ENCODE measurements at places on chromosomes 11 and 22.

DNA sequence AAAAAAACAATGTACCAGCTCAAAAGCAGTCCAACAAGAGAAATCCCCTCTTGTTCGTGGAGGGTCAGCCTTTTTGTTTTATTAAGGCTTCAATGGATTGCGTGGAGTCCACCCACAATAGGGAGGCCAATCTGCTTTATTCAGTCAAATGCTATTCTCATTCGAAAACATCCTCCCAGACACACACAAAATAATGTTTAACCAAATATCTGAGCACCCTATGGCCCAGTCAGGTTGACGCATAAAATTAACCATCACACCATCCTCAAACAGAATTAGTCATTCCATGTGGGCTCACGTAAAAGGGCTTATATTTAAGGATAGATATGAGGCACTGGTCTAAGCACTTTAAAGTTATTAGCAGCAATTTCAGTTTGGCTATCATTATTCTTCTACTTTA, 58.9 kb upstream of the DEUP1 start:
- DNase-seq: no peak

DNA sequence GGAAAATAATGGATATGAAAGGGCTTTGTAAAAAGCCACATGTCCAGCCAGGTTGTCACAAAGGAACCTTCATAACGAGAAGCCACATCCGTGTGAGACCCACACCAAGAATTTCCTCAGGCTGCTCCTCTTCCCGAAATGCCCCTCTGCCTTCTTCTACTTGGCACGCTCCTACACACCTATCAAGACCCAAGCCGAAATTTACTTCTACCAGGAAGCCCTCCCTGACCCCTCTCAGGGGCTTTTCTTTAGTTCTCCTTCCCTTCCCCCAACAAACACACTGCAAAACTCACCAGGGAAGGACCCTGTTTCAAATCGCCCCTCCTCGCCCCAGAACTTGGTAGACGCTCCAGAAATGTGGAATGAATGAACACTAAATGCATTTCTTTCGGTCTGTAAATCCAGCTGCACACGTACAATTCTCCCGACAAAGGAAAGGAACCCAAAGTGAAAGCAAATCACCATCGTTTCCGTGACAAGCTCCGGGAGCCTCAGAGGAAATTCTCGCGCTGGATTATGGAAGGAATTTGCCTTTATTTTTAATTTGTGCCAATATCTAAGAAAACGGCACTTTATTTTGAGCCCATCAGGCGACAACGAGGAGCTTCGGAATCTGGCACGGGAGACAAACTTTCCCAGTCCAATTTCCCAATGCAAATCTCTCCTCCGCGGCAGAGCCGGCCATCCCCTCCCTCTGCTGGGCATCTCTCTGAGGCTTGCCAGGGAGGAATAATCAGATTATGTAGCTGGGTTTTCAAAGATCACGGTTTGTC, 13.2 kb upstream of the SHISAL1 start:
- no peak for DNase-seq

- no peak for DNase-seq
Observed at GRCh38 chr22:23210428-23211170, 30.3 kb downstream of the BCR start.

DNA sequence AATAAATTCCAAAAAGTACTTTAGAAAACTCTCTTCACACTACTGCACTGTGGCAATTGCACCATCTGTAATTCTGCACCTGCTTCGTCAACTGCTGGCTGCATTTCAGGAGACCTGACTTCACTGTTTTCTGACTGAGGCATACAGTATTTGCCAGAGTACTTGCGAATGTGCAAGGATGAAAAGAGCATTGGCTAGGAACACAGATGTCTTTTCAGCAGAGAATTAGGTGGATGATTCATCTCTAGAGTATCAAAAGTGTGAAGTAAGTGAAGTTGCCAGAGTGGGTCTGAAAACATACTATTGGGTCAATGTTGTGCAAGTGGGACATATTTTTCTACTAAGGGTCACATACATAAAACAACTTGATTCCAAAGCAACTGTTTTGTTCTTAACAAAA, 427.5 kb upstream of the CCDC90B start:
- no peak for DNase-seq

Measured in inflammatory macrophage (primary cell).